Vagina (tissue), 2 donors: ENCODE measurements at places on chromosomes 16 and 17. TPM values are rescaled to one million over a fixed set of nuclear protein-coding genes. Genes with fewer than 3 reads are reported as not detected.

Gene MPO
- total RNA-seq = not detected

Gene PRR15L
- total RNA-seq = 2.2 TPM

Gene NKD1
- 1.7 TPM for total RNA-seq

Gene ADAP2
- total RNA-seq = 14.0 TPM

Gene TSNAXIP1
- not detected for total RNA-seq

Gene KRTAP4-9
- total RNA-seq = not detected

DNA sequence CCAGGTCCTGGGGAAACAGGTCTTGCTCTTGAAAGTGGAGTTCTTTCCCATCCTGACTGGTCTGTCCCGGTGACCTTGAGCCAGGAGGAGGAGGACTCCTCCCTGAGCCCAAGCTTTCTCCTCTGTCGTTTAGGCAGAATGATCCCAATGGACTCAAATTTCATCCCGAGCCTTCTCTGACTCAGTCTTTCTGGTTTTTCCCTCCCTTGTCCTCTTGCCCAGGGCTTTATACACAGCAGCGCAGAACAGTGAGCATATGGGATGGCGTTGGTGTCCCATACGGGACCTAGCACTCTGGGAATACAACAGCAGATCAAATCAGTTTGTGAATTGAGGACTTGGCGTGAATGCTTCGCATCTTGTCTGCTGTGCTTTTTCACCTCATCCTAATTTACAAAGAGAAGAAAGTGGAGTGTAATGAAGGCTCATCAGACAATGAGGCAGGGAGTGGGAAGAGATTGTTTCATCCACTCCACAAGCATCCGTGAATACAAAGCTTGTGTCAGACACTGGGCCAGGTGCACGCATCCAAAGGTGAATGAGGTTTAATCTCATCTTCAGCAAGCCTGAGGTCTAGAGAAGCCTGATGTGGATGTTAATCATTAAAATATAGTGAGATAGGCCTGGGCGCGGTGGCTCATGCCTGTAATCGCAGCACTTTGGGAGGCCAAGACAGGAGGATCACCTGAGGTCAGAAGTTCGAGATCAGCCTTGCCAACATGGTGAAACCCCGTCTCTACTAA lies 1.1 kb upstream of the XYLT1 start:
- no peak for DNase-seq

GRCh38 chr17:67970783-67971182 lies 25.5 kb downstream of the C17orf58 start:
- DNase-seq = no peak

GRCh38 chr16:64996641-64997040 lies 125.2 kb downstream of the CDH11 start:
- no peak for DNase-seq

GRCh38 chr16:29925105-29925756 lies 795 bp downstream of the KCTD13 start:
- DNase-seq = no peak

GRCh38 chr17:76075364-76076145 lies 974 bp downstream of the GALR2 start:
- no peak for DNase-seq

DNA sequence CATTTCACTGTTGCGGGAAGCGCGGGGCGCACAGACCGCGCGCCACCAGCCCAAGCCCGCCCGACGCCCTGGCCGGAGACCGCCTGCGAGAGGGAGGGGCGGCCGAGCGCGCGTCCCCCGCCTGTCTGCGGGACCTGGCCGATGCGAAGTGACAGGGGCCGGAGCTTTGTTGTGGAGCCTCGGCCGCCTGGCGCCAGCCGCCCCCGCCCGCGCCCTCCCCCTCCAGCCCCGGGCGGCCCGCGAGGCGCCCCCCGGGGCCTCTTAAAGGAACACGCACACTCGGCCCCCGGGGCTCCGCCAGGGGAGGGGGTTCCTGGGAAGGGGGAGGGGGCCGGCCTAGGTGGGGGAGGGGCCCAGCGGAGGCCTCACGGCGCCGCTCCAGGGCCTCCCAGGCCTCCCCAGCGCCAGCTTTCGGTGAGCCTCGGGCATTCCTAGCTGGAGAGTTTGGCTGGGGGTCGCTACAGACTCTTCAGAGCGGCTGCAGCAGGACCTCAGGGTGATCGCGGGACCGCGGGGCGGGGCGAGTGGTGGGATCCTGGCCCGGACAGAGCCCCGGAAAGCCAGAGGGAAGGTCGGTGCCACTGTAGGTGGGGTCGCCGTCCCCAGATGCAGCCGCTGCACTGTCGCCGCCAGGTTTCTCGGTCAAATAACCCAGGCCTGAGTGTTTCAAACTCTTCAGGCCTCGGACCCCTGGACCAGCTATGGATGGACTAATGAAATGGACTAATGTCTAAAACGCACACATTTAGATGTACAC lies 2.4 kb upstream of the TBX2 start:
- DNase-seq = no peak

- no peak for DNase-seq
These were observed 101.8 kb downstream of the MYH11 start for GRCh38 chr16:15754821-15755534.

DNA sequence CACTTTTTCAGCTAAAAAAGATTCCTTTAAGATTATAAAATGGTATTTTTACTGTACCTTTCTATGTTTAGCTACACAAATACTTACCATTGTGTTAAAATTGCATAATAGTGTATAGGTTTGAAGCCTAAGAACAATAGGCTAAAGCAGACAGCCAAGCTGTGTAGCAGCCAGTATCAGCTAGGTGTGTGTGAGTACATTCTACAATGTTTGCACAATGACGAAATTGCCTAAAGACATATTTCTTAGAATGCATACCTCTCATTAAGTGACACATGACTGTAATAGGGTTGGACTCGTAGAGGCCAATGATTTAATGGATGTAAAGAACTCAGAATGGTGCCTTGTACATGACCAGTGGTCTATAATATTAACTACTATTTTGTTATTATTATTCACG lies 1.9 kb upstream of the MT1B start:
- DNase-seq = no peak

DNA sequence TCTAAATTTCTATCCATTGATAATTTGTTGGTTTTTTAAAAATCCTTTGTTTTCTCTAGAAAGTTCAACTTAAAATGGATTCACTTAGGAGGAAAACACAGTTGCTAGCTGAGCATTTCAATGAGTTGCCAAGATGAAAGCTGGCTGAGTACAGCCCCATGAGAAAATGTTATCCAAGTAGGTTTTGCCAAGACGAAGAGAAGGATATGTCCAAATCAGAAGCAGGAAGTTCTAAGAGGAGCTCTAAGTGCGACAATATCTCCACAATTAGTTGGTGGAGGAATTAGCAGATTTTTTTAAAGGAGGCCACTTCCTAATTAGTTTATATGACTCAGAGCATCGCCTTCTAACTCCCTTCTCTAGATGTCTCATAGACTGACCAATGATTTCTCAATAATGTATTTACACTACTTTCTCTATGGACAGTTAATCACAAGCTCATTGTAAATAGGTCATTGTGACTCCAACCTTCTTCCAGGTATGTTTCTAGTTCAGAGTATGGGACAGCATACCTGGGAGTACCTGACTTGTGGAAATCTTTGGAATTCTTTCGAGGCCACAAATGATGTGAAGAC lies 873.3 kb upstream of the SOX9 start:
- no peak for DNase-seq

GRCh38 chr16:66511602-66512271 lies 38.2 kb downstream of the TK2 start:
- DNase-seq = no peak

- no peak for DNase-seq
These were observed 23.7 kb downstream of the ITPRIPL2 start for GRCh38 chr16:19137201-19138128.

GRCh38 chr17:28474111-28474531 lies 677 bp downstream of the SLC13A2 start:
- DNase-seq = no peak

DNA sequence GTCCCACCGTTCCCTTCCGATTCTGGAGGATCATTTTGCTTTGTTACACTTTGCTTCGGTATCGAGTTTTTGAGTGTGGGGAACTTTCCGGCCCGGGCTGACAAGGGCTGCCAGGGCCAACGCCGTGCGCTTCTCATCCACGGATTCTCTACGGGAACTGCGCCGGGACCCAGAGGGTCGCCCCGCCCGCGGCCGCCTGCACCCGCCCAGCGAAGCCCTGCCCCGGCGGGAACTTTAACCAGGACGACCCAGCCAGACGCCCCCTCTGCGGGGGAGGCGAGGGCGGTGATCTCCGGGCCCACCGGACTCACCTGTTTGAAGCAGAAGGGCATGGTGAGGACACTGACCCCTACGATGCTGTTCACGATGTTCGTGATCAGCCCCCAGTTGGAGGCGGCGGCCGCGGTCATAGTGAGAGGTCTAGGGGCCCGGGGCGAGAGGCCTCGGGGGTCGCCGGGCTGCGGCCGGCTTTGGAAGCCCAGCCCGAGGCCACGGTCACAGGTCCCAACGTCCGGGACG lies 536 bp downstream of the SLC38A10 start:
- no peak for DNase-seq

DNA sequence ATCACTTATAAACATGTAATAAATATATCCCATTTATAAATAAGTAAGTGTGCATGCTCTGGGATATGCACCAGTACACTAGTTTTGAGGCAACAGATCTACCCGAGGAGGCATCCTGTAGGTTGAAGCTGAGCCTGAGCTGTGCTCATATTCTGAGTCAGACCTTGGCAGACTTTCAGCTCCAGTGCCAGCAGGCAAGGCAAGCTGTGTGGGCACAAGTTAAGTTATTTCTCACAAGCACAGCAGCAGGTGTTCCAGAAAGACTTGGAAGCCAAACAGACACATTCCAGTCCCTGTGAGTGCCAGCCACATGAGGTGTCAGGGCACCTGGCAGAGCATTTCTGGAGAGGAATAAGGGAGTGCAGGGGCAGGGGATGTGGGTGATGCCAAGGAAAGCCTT lies 1.3 kb upstream of the CLEC19A start:
- no peak for DNase-seq

DNA sequence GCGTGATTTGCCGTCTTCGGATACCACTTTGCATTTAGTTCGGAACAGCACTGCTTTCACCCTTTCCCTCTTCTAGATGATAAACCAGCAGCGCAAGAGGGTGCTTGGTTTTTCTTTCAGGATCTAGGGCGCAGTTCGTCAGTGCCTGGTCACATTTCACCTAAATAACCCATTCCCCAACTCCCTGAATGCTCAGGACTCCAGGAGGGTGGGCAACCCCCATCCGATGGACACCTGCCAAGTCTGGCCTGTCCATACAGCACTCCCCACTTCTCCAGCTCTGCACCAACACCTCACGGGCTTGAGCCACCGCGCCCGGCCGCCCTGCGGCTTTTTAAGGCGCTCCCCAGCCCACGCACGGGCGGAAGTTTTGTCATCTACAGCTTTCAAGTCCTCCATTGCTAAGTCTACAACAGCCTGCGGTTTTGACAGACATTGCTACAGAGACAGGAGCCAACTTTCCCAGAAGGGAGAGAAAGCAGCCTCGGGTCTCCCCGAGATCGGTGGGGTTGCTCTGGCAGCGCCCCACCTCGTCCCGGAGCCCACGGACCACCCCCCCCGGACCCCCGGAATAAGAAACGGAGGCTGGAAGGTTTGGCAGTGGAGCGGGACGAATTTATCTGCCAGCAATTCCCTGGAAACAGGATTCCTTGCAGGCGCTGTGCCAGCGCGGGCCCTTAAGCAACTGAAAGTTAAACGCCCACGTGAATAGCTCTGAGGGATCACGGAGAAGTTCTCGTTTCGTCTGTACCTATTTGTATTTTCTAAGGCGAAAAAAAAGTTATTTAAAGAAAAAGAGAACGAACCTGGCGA lies 38.6 kb upstream of the SLFN13 start:
- DNase-seq = no peak

GRCh38 chr16:2977440-2977839 lies 2.8 kb downstream of the PKMYT1 start:
- no peak for DNase-seq

DNA sequence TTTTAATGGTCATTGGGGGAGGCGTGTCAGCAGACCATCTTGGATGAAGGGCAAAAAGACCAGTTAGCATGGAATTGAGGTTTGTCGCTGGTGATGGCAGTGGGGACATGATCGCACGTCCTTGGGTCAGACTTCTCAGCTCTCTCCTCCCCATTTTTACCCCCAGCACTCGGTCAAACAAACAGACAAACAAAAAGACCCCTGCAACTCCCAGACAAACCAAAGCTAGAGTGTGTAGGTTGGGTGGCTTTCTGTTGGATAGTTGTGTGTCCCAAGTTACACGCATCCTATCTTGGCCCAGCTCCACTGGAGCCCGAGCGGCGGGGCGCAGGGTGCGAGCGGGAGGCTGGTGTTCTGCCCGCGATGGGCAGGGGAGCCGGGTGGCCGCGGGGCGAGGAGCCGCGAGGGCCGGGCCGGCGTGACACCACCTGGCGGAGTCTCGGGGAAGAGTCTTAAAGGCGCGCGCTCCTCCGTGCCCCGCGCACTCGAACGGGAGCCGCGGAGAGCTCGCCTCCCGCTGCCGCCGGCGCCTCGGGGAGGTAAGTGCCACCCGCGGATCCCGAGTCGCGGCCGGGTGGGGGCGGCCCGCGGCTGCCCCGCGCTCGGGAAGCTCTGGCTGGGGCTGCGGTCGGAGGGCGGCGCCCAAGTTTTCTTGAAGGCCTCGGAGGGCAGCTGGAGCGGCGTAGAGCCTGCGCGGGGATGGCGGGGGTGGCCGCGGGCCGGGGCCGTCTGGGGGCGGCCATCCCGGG lies 18.5 kb upstream of the NTN1 start:
- DNase-seq = no peak

GRCh38 chr17:57750895-57751294 lies 5.8 kb upstream of the CCDC182 start:
- DNase-seq = no peak
